ENCODE measurements at places on chromosomes 2 and 18.

- no peak for DNase-seq
Measured at GRCh38 chr18:32303400-32303799, 113.6 kb downstream of the MEP1B start.

DNA sequence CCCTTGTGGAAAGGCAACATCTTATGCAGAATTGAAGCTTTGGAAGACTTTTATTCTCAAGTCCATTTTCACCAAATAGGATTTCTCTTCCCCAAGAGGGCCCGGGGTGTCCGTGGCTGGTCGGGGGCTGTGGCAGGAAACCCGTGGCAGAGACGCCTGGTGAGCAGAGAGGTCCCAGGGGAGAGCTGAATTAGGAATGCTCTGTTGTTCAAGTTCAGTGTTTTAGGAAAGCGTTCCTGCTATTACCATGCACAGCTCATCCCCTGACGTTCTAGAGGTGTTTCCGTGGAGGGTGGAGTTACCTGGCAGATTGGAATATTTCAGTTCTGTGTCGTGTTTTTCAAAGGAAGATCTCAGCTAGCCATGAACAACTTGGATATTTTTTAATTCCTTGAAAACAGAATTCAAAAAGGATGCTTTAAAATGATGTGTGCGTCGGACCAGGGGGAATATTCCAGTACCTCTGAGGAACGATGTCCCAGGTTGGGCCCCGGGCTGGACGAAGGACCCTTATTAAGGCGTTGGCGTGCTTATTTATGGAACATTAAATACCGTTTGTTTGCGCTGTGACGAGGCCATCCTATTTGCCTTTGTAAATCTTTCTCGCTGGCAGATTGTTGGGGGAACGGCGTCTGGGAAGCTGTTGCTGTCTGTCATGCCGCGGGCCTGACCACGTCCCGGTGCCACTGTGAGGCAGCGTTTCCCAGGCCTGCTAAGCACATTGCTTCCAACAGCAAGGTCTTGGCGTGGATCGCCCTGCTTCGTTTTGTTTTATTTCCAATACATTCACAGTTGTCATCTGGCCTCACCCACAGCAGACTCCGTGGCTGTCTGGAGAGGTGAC is 8.2 kb downstream of the NFATC1 start:
- DNase-seq = no peak

GRCh38 chr2:86066915-86067314 is 38.8 kb downstream of the POLR1A start:
- no peak for DNase-seq

GRCh38 chr2:201879996-201880395 is 73.7 kb downstream of the CDK15 start:
- no peak for DNase-seq

DNA sequence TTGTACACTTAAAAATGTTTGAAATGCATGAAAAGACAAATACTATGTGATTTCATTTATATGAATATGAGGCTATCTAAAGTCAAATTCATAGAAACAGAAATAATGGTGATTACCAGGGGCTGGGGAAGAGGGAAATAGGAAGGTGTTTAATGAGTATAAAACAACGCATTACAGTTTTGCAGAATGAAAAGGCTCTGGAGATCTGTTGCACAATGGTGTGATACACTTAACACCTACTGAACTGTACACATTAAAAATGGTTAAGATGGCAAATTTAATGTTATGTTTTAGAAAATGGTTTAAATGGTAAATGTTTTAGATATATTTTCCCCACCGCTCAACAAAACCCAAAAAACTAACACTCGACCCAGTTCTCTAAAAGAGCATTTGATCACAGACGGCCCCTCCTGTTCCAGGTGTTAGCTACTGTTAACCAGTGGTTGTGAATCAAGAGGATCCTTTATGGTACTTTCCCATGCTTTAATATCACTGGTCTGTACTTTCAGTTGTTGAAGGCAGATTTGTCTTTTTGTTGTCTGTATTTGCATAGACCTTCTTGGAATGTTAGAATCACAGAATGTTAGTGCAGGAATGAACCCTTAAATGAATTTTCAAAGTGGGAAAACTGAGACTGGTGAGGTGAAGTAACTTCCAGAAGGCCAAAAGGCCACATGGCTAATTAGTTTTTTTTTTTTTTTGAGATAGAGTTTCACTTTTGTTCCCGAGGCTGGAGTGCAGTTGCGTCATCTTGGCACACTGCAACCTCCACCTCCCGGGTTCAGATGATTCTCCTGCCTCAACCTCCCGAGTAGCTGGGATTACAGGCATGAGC is 10.2 kb downstream of the RAB10 start:
- DNase-seq = no peak

- no peak for DNase-seq
Measured at GRCh38 chr2:9228088-9228751, 21.6 kb downstream of the ASAP2 start.

All from CD4-positive, alpha-beta T cell treated with Interleukin-2 at 100 ng/mL for 4 hours (primary cell).